ENCODE measurements at places on chromosomes 5 and 9.
A peak's percentile ranks its signal among the peaks of the same experiment; 100 is the strongest.

GRCh38 chr5:133610489-133611356 lies 1.6 kb downstream of the FSTL4 start:
- peak; percentile 50 for DNase-seq

- no peak for DNase-seq
These were observed 35.5 kb downstream of the BICD2 start for GRCh38 chr9:92728831-92729734.

- no peak for DNase-seq
These were observed 6.2 kb upstream of the CKS2 start for GRCh38 chr9:89304834-89305188.

GRCh38 chr5:17056141-17056631 lies 120.1 kb upstream of the MYO10 start:
- no peak for DNase-seq

- DNase-seq = no peak
These were observed 14.0 kb upstream of the EGFL7 start for GRCh38 chr9:136648751-136649150.

DNA sequence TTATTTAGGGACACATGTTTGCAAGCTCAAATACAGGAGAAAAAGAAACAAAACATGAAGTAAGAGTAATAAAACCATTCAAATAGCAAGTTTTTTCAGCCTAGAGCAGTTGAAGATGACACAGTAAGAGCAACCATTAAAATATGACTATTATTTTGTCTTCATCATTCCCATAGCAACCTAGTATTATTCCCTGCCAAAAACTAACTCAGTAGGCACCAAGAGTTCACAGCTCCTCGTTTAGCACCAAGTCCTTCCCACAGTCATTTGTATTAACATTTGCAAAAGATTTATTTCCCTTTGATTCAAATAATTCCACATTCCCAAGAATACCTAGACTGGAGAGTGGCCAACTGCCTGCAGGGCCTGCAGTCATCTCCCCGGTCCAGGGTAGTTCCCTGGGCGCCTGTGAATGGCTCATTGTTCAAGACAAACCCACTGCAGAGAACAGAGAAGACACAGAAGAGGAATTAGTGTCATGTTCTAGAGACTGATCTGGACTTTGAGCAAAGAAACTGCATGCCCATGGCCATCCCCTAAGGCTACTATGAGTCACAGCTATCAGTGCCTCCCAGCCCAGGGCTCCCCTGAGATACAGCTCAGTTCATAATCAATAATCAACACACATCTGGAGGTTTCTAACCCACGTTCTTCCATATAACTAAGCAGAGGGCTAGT lies 139.1 kb upstream of the MAP3K1 start:
- no peak for DNase-seq

DNA sequence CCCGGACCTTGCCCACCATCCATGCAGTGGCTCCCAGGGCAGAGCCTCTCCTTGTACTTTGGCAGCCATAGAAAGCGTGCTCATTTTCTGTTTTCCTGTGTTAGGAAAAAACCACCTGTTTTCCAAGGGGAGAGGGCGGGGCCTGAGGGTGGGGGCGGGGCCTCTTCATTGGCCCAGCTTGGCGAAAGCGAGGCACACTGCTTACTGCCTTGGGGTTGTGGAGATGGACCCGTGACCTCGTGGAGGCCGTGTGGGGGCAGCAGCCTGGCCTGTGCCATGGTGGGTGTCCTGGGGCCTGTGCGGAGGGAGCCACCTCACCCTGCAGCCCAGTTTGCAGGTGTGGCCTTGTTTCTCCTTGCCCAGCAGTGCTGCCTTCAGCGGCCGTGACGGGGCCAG lies 4.4 kb upstream of the TOR4A start:
- DNase-seq = no peak

GRCh38 chr9:5004481-5004880 lies 19.4 kb downstream of the JAK2 start:
- DNase-seq = no peak

DNA sequence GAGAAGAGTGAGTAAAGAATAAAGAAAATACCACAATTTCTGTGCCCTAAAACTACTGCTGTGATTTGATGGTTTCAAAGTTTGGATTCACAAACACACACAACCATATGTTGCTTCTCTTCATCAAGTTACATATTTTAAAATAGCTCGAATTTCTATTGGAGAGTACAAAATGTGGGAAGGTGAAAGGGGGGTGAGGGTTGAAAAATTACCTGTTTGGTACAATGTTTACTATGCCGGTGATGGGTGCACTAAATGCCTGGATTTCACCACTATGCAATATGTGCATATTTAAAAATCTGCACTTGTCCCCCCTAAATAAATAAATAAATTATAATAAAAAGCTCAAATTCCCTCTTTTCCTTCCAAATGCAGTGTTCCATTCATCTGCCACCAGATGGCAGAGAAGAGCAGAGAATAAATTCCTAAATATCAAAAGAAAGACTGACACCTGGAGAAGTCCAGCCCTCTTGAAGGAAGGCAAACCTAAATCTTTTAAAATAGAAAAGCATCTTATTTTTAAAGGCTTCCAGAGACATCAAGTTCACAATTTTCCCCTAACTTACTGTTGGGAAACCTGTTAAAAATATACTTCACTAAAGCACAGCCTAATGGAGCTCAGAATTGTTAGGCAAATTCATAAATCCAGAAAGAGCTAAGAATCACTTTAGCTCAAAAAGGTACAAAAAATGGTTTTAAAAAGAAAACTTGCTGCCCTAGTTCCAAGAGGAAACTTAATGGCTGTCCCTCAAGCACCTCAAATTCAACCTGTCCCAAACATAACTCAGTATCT lies 24.8 kb upstream of the HNRNPA0 start:
- no peak for DNase-seq

DNA sequence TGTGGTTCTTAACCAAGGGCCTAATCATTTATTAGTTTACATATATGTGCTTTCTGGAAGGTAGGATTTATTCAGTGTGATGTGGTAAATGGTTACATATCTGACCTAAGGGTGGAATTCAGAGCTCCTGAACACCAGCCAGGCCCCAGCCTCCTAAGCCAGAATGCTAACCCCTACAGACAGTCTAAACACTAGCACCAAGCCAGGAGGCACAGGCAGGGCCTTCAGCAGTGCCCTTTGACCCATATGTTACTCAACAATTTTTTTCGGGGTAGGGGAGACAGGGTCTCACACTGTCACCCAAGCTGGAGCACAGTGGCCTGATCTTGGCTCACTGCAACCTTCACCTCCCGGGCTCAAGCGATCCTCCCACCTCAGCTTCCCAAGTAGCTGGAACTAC lies 40.3 kb downstream of the PRKACG start:
- DNase-seq = no peak

DNA sequence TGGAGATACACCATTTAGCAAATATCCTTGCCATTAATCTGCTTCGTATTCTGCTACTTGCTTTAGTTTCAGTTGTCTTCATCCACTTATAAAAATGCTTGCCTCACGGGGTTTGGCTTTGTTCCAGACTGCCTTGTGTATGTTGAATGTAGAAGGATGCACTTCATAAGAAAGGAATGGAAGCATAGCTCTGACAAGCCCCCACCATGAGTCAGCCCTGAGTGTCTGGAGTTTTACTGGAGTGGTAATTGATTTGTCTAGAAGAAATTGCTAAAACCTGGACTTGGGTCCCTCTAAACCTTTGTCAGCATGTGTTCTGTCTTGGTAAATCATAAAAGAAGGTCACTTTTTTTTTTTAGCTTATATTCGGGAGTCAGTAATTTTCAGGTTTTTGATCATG lies 4.6 kb downstream of the TEX48 start:
- no peak for DNase-seq

- DNase-seq = no peak
These were observed 17.6 kb upstream of the LCP2 start for GRCh38 chr5:170315154-170315553.

DNA sequence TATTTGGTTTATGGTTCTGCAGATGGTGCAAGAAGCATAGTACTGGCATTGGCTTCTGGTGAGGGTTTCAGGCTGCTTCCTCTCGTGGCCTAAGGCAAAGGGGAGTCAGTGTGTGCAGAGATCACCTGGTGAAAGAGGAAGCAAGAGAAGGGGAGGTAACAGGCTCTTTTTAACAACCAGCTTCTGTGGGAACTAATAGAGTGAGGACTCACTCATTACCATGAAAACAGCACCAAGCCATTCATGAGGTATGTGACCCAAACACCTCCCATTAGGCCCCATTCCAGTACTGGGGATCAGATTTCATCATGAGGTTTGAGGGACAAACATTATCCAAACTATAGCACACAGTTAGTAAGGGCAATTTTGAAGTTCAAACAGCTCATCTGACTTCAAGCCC lies 263.5 kb downstream of the TMEM38B start:
- peak; percentile 10 for DNase-seq

DNA sequence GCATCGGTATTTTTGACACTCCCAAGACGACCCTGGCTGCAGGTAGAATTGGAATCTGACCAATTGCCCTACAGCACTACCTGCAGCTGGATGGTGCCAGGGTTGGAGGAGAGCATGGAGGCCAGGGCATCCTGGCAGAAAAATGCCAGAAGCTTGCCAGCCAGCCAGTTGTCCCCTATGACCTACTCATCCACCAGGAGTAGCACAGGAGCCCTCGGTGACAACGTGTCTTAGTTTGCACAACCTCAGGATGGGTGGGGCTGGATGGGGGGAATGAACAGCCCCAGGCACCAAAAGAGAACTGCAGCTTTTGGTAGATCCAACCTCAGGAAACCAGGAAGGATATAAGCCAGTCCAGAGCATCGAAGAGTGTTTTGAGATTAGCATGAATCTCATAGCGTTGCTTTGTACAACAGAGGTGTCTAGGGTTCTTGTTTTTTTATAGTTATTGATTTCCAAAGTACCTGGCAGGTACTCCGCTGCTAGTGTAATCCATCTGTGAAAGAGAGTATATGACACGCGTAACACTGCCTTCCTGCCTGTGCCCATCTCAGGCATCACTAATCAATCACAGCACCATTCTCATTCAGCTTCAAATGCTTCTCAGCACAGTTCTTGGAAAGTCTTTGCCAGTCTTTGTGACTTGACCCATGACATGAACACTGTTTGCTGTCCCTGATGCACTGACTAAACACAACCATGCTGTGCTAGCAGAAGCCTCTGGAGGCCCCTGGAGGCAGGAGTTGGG lies 36.7 kb upstream of the ASS1 start:
- DNase-seq = no peak

DNA sequence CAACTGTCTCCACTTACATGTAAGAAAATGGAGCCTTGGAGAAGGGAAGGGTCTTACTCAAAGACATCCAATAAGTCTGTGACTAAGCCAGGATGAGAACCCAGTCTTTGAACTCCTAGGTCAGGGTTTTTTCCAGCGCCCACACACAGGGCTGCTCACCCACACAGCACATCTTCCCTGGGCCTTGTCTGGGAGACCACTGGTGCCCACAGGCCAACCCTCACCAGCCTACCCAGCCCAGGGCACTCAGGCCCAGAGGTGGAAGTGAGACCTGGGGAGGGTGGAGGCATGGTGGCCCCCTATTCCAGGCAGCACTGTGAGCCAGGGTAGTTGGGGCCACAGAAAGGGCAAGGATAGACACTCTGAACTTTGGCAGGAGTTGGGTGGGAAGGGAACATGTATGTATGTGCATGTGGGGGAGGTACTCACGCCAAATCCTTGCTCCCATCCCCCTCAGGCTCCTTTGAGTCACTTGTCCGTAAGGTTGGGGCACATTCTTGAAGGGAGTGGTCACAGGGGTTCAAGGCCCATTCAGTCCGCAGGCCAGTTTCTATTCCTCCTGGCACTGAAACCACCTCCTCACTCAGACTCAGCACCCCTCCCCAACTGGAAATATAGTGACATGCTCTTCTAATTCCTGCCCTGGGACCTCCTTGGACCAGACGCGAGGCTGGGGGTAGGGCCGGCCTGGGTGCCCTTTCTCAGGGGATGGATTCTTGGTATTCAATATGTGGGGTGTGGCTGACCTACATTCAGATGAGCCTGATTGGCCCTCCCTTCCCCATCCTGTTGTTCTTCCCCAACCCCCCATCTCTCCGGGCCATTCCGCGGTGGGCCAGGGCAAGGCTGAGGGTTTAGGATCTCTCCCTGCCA lies 2.9 kb upstream of the SLC4A9 start:
- no peak for DNase-seq

DNA sequence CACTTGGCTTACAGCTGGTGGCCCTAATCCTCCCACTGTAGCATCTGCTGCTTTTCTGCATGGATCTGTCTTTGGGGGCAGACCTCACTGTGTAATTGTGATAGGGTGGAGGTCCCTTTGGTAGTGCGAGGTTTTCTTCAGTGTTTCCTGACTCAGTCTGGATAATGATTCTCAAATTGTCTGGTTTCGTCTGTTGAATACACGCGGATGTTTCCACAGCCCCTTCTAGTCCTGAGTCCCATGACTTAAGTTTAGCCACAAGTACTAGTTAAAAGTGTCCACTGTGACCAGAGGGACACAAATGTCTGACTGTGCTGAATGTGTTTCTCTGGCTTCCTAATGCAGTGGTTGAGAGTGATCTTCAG lies 70.5 kb downstream of the LMNB1 start:
- DNase-seq = peak; percentile 33

GRCh38 chr9:130424595-130425454 lies 19.9 kb upstream of the ASS1 start:
- DNase-seq = no peak

DNA sequence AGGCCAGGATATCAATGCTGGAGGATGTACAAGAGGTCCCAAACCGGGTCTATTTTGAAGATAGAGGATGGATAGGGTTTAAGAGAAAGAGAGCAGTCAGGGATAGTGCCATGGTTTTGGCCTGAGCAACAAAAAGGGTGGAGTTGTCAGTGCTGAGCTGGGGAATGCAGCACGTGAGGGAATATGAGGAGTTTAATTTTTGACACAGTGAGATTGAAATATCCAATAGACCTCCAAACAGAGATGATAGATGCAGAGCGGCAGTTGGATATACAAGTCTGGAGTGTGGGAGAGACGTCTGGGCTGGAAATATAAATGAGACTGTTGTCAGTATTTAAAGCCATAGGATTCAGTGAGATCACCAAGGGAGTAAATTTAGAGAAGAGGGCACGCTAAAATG lies 136.7 kb upstream of the EFNA5 start:
- DNase-seq = no peak

GRCh38 chr5:76475936-76476335 lies 72.9 kb downstream of the IQGAP2 start:
- DNase-seq = no peak

DNA sequence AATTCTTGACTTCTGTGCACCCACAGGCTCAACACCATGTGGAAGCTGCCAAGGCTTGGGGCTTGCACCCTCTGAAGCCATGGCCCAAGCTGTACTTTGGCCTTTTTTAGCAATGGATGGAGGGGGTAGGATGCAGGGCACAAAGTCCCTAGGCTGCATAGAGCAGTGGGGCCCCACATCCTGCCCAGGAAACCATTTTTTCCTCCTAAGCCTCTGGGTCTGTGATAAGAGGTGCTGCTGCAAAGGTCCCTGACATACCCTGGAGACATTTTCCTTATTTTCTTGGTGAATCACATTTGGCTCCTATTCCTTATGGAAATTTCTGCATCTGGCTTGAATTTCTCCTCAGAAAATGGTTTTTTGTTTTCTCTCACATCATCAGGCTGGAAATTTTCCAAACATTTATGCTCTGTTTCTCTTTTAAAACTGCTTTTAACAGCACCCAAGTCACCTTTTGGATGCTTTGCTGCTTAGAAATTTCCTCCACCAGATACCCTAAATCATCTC lies 482.7 kb upstream of the TLE4 start:
- DNase-seq = no peak
